Diencephalon (tissue), 1 donor: ENCODE measurements at places on chromosomes 1 and 21. TPM values are rescaled to one million over a fixed set of nuclear protein-coding genes. Genes with fewer than 3 reads are reported as not detected.

The KPRP gene
- not detected for total RNA-seq

The CDKN2C gene
- total RNA-seq = 7.4 TPM

The LCE1A gene
- not detected for total RNA-seq

The SMIM34 gene
- total RNA-seq = not detected
